ENCODE measurements at places on chromosomes 16 and 17.

GRCh38 chr16:23160574-23160973, 11.3 kb upstream of the USP31 start:
- peak; percentile 7 for DNase-seq

DNA sequence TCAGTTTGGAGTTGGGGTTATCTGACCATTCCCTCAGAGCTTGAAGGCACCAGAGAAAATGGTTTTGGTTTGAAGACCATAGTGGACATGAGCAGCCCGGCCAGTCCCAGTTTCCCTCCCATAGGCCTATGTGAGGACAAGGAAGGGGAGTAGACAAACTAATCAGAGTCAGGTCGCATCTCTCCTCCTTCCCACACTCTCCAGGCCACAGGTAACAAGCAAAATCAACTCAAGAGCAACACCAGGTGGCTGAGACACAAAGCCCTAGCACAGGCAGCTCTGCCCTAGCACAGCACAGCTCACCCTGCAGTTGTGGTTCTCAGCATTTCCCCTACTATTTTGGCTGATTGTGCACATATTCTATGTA, 7.2 kb downstream of the SUPT4H1 start:
- DNase-seq = no peak

- no peak for DNase-seq
These were observed 274.0 kb downstream of the PHKB start for GRCh38 chr16:47734987-47735594.

- no peak for DNase-seq
These were observed 7.4 kb downstream of the GLIS2 start for GRCh38 chr16:4323071-4323844.

- DNase-seq = no peak
These were observed 26.3 kb downstream of the WSB1 start for GRCh38 chr17:27320222-27320560.

DNA sequence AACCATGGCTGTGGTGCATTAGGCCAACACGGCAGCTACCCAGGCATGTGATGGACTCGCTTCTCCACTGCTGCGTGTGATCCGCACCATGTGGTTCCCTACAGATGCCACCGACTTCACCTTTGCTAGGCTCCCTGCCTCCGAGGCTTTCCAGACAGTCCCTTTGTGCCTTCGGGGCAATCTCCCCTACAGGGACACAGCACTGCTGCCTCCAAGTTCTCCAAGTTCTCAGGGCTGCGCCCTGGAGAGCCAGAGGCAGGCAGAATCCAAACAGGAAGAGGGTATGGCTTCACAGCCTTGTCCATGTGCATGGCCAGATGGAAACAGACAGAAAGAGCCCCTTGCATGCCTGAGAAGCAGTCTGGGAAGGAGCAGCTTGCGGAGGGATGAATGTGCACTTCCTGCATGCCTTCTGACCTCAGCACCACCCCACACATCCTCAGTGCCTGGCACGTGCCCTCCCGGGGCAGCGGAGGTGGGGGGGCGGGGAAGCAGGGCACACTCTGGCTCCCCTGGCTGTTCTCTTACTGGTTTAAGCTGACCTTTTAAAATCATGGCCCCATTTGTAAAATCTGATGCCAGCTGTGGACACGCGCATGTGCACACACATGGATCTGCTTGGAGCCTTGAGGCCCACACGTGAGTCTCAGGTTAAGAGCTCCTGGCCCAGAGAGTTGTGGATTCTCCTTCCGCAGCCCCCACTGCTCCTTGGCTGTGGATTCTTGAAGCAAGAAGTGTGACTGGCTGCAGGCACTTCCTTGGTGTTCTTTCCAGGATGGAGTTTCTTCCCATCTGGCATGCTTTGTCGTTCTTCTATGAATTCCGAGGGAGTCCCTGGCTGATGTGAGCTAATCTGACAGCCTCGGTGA, 55.3 kb upstream of the MTSS2 start:
- no peak for DNase-seq

DNA sequence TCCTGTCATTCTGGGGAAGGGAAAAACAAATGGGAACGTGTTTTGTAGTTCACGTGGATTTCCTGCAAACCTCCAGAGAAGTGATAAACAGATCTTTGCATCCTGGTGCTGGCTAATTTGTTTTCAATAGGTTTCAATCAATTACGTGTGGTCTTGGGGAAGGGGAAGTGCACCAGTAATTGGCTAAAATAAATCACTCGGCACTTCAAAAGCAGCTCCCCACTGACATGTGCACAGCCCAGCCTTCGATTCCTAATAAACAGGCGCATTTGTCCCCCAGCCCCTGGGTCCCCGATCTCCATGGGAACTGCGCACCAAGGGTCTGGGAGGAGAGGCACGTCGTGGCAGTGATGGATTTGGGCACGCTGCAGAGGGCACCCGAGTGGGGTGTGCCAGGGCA, 112.9 kb upstream of the GSE1 start:
- DNase-seq = no peak

DNA sequence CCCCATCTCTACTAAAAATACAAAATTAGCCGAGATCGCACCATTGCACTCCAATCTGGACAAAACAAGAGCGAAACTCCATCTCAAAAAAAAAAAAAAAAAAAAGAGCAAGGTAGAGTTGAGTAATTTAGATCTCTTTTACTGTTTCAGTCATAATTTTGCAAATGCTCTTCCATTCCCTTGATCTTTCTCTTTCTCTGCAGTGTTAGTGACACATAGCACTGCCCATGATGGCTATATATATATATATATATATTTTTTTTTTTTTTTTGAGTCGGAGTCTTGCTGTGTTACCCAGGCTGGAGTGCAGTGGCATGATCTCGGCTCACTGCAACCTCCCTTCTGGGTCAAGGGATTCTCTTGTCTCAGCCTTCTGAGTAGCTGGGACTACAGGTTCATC, 12.2 kb upstream of the PHOSPHO1 start:
- no peak for DNase-seq

DNA sequence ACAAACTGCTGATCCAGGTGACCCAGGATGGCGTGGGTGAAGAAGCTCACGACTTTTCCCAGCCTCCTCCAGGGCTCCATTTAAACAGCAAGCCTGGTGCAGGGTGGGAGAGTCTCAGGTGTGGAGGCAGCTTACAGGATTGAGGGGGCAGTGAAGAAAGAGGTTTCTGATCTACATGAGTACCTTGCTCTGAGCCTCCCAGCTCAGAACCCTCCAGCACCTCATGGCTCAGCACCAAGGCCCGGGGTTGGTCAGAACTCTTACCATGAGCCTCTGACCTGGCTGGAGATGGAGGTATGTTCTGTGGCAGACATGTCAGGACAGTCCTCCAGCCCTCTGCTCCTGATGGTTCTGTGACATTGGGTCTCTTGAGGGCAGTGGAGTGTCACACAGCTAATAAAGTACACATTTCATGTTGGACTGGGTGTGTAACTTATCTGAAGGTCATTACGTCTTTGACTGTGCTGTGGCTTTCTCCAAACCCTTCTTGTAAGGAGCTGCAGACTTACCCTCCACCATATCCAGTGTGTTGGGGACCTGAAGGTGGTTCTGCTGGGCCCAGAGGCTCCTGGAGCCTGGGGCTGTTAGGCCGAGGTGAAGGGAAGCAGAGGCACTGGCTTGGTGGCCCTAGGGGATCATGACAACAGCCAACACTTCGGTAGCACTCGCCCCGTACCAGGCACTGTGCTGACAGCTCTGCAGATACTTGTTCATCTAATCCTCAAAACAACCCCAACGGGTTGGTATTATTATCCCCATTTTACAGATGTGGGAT, 3.8 kb upstream of the DCAF7 start:
- no peak for DNase-seq

GRCh38 chr16:1414532-1415260, at the start of gene UNKL:
Gene UNKL, minus strand, starts transcription at chr16:1414704. Its CDS starts 13 bp downstream, at chr16:1414691.
- no peak for DNase-seq

- DNase-seq = no peak
These were observed 11.6 kb upstream of the MFAP4 start for GRCh38 chr17:19398301-19399181.

- no peak for DNase-seq
These were observed 135.0 kb downstream of the GSG1L start for GRCh38 chr16:27928542-27928941.

DNA sequence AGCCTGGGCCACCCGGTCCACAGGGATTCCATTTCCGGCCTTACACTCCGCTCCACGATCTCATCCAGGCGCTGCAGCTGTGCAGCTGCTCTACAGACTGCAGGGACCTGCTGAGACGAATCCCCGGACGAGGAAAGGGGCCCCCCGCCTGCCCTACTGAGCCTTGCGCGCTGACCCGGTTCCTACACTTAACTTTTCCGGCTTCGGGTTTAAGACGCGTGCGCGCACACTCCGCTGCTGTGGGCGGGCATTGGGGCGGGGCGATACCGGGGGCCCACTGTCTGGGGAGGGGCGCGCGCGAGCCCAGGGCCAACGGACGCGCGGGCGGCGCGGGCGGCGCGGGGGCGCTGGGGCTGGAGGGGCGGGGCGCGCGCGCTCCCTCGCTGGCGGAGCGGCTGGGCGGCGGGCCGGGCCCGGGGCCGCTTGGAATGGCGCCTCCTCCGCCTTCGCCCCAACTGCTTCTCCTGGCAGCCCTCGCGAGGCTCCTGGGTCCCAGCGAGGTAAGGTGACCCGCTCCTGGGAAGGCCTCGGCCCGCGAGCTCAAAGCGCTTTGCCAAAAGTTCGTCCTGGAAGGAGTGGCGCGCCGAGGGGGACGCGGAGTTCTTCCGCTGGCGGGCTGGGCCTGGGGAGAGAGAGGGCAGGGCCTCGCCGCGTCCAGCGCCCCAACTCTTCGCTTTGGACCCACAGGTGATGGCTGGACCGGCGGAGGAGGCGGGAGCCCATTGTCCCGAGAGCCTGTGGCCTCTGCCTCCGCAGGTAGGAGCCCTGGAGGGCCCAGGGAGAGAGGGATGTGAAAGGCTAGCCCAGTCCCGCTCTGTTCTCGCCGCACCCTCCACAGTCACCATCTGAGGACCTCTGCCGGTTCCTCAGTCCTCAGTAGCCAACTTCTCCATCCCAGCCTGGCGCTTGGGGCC, at the start of gene TP53I13:
Gene TP53I13, plus strand, starts transcription at position 371 of the 914 bp plus-strand sequence. Its CDS starts 58 bp downstream, at position 429.
- peak; percentile 84 for DNase-seq

DNA sequence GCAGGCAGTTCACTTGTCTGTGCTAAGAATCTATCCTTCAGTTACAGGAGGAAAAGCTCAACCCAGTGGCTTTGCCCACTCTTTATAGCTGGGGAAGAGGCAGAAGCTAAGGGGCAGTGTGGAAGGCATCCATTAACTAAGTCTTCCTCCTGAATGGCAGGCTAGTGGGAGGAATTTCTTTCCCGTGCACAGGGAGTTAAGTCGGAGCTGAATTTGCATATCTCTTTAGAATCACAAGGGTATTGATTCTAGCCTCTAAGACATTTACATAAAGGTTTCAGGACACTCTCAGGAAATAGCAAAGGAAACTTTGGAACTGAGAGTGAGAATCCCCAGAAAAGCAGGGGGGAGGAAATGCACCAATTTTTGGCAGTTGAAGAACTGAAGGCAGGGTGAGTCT, 245.6 kb downstream of the CA10 start:
- no peak for DNase-seq

DNA sequence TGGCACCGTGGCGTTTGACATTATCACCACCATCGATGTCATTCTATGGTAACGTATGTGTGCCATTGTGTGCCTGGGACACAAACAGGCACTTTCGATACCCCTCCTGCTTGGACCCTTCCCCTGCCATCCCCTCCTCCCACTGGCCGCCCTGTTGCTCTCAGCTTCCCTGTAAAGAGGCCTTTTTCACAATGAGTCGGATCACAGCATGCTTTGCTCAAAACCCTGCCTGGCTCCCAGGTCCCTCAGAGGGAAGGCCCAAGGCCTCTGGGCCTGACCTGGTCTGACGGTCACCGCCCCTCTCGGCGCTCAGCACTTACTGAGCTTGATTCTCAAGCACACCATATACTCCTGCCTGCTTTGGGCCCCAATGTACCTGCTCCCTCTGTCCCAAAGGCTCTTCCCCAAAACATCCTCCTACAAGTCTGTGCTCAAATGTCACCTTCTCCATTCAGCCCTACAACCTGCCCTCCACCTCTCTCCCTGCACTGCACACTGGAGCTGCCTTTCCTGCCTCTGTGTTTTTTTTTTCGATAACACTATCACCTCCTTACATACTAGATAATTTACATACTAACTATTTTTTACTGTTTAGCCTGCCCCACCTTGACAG, 303.8 kb downstream of the SOX9 start:
- no peak for DNase-seq

All from NCI-H446 (cell line).